ENCODE measurements at places on chromosomes 7 and 10.

DNA sequence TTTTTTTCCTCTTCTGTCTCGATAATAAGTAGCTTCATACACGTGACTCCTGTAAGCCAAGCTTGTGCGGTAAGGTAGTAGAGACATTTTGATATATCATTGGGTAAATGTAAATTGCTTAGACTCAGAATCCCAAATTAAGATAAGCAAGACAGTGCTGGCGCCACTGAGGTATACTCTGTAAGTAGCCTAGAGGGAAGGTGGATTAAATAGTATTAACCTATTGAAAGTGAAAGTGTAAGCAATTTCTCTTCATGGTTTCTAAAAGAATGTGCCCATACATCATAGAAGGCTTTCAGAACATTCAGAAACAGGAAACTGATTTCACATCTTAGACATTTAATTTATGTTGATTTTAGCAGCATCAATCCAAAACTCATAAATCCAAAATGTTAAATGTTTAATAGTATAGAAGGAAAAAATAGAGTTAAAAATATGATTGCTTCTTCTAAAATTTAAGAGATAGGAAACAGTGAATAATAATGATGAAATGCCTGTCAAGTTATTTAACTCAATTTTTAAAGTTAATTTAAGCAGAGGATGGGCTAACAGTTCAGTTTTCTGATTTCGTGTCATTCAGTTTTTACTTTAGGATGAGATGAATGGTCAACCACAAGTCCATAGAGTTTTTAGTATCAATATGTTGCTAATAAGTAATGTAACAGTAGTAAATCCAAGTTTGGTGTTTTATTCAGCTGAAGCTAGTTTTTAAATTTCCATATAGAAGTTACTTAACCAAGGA is 36.8 kb downstream of the LRRC72 start:
- DNase-seq, result no peak

- no peak for DNase-seq
Measured at GRCh38 chr10:49290131-49290530, 8.8 kb upstream of the C10orf71 start.

DNA sequence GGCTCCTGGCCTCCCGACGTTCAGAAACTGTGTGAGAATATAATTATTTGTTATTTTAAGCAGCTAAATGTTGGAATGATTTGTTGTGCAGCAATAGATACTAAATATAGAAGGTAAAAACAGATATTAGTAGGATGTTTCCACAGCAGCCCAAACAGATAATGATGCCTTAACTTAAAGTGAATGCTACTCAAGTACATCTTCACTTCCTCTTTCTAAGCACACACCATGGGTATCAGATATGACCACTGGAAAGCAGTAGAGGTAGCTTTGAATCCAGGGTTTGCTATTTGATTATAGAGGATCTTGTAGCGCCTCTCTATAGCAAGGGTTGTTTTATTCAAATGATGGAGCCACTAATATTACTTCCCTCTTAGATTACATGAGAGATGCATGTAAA is 38.2 kb upstream of the BET1 start:
- DNase-seq, result no peak

- no peak for DNase-seq
Measured at GRCh38 chr10:35641676-35642034, 441 bp downstream of the FZD8 start.

- DNase-seq, result no peak
Measured at GRCh38 chr10:112839928-112840654, 110.0 kb upstream of the TCF7L2 start.

- no peak for DNase-seq
Measured at GRCh38 chr10:119494236-119495020, 48.1 kb downstream of the RGS10 start.
